ENCODE measurements at places on chromosomes 4 and X.

GRCh38 chr4:153731239-153731638 is 28.6 kb downstream of the RNF175 start:
- DNase-seq, result no peak

DNA sequence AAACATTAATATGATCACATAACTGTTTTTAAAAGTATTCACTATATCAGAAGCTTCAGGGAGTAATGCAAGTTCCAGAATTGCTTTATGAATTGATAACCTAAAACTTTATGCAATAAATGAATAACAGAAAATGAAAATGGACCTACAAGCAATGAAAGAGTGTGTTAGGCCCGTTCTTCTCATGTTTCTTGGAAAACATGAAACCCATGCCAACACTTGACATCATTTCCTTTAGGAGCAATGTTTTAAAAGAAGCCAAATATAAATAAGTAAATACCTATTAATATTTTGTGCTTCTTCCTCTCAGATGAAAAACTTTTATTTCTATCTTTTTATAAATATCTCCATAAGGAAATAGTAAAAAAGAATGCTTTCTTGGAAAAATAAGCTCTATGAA is 123.0 kb upstream of the GALNT7 start:
- no peak for DNase-seq

DNA sequence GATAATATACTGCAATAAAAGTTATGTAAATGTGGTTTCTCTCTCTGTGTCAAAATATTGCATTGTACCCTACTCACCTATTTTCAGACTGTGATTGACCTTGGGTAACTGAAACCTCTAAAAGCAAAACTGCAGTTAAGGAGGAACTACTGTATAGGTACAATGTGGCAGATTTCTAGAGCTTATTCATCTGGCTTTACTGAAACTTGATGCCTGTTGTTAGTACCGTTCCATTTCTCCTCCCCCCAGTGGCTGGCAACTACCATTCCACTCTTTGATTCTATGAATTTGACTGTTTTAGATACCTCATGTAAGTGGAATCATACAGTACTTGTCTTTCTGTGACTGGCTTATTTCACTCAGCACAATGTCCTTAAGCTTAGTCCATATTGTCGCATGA is 61.9 kb downstream of the HOPX start:
- no peak for DNase-seq

GRCh38 chr4:170425040-170425439 is 335.3 kb upstream of the AADAT start:
- DNase-seq, result no peak

- DNase-seq, result no peak
Observed at GRCh38 chrX:34140816-34141215, 8.7 kb upstream of the FAM47A start.

GRCh38 chrX:71534773-71535544 is 2.1 kb downstream of the OGT start:
- no peak for DNase-seq

DNA sequence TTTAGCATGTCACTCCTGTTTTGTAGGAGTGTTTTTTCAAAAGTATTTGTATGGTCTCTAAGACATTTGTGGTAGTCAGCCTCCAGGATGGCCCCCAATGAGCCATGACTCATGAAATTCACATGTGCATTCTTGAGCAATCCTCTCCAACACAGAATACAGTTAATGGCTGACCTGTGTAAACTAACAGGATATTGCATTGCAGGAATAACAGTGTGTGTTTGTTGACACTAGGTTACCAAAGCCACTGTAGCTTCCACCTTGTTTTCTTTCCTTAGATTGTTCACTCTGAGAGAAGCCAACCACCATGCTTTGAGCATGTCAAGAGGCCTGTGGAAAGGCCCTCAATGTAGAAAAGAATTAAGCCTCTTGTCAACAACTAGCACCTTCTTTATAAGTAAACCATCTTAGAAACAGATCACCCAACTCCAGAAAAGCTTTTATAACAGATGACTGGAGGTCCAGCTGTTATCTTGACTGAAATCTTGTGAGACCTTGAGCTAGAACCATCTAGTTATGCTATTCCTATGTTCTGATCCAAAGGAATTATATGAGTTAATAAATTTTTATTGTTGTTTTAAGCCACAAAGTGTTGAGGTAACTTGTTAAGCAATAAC is 28.5 kb downstream of the TBCK start:
- DNase-seq, result no peak

All from activated T-helper 9 cell treated with anti-CD3 and anti-CD28 coated beads, Interleukin-2, amount 50 U/mL, for 16 hours (primary cell).